ENCODE measurements at places on chromosomes 1 and 21.

GRCh38 chr1:202088206-202088605 lies 34.5 kb upstream of the GPR37L1 start:
- no peak for DNase-seq

DNA sequence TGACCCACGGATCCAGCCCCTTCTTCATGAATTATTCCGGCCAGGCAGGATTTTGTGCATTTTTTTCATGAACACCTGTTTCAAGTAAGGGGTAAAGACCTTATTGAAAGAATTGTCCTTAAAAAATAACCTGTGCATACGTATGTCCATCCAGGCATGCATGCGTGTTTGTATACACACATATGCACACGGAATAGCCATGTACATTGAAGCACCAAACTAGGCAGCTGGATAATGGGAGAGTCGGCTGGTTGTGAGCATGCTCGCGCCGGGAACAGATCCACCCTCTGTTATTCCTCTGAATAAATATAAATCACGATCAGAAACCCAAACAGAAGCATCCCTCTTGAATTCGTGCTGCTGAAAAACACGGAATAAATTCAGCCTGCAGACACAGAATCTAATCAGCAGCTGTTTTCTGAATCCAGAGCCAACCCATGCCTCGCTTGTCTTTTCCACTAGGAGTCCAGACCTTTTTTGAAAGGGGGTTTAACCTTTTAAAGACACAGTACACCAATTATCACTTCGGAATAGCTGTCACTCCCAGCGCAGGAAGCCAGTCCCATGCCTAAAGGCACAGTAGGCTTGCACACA lies at the start of gene HIVEP3:
Gene HIVEP3, minus strand, starts transcription at position 473 of the 594 bp plus-strand sequence.
- DNase-seq, result no peak

DNA sequence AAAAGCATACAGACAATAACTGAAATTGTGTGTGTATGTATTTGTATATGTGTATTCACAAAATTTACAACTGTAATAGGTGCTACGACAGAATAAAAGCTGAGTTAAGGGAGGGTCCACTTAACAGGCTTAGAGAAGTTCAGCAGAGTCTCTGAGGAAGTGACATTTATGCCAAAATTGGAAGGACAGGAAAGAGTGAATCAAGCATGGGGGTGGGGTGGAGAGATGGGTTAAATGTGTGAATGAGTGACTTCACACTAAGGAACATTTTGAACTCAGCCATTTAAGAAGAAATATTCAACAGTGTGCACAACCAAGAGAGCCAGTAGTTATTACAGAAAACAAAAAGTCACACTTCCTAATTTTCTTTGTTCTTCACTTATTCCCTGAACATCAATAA lies 53.8 kb upstream of the RGS1 start:
- DNase-seq, result no peak

DNA sequence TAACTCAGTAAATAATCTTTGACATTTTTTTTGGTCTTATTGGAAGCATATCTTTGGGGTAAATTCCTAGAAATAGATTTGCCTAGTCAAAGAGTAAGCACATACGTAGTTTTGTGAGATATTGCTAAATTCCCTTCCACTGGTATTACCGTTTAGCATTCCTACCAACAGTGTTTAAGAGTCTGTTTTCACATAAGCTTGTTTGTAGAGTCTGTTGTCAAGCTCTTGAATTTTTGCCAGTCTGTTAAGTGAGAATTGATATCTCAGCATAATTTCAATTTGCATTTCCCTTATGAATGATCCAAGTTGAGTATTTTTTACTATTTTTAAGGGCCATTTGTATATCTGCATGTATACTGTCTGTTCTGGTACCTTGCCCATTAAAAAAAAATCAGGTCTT lies 37.0 kb upstream of the MPC2 start:
- no peak for DNase-seq

DNA sequence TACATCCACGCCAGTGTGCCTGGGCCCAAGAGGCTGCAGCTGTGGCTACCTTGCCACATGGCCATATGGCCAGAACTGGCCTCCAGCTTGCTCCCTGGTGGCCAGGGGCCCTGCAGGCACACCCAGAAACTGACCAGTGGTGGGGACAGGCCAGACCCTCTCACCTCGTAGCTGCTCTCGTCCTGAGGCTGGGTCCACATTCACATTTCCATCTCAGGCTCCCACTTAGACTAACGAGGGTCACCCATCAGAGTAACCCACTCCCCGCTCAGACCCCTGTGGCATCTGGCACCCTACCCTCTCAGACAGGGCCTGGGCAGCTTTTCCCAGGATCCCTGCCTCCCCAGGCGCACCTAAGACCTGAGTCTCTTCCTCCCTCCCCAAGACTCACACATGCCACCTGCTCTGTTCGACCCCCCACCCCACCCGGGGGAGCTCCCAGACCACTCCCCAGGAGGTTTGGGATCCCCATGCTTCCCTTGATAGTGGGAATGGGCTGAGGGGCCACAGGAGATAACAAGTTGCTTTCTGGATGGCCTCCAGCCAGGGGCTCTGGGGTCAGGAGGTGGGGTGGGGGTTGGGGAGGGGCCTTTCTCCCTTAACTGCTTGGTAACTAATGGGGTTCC lies 21.3 kb upstream of the RNU1-4 start:
- peak; percentile 13 for DNase-seq

- DNase-seq, result no peak
Observed at GRCh38 chr1:6560267-6560666, 5.2 kb downstream of the TAS1R1 start.

GRCh38 chr1:14750490-14750889 lies 152.0 kb downstream of the KAZN start:
- DNase-seq, result no peak

- no peak for DNase-seq
Observed at GRCh38 chr1:211511947-211512346, 20.0 kb upstream of the RD3 start.

GRCh38 chr1:29555043-29555620 lies 318.8 kb downstream of the PTPRU start:
- DNase-seq, result no peak

DNA sequence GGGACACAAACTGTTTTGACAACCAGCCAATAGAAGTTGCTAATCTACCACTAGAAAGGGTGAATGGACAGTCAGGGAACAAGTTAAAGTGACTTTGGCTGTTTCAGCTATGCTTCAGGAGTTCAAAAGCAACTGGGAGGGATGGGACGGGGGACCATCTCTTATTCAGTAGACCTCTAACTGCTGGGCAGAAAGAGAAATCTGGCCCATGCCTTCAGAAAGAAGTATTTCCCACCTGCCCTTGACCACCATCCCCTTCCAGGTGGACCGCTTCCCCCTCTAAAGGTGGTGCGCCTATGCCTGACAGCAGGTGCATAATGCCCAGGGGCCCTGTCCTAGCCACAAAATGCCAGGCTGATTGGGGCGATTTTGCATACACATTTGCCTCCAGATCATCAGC lies 5.2 kb downstream of the ITPKB start:
- DNase-seq, result no peak

DNA sequence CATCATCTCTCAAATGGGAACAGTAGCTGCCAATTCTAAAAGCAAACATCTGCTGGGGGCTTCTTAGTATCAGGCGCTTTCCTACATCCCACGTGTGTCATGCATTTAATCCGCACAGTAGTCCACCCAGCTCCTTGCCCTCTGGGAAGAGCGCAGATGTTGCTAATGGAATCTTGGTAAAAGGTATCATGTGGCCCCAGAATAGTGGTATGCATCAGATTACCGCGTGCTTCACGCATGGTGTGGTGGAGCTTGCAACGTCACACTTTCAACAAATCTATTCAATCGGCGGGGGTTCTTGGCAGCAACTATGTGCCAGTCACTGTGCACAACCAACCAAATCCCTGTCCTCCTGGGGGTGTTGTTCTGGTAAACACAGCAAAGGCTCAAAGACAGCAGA lies 141.0 kb downstream of the HIVEP3 start:
- DNase-seq, result no peak

DNA sequence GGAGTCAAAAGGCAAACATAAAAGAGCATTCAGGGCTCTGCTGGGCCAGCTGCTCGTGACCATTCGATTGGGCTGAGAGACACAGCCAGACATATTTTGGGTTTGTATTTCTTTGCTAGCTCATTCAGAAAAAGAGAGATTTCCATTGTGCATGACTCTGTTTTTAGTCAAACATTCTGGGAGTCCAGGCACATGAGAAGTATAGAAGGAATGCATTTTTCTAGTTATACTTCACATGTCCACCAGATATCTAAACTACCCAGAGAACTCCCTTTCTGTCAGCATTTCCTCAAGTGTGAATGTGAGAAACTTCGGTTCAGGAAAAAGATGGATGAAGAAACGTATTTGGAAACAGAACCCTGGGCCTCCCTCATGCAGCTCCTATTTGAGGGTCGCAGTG lies 6.3 kb upstream of the KCNE1 start:
- no peak for DNase-seq

All from stimulated activated effector memory CD8-positive, alpha-beta T cell treated with anti-CD3 and anti-CD28 coated beads, Interleukin-12 subunit alpha, Interleukin-12 subunit beta, amount 100 ng/mL, for 72 hours (primary cell).